Hindlimb muscle (tissue), 1 donor: ENCODE measurements at places on chromosomes 2 and 18.

DNA sequence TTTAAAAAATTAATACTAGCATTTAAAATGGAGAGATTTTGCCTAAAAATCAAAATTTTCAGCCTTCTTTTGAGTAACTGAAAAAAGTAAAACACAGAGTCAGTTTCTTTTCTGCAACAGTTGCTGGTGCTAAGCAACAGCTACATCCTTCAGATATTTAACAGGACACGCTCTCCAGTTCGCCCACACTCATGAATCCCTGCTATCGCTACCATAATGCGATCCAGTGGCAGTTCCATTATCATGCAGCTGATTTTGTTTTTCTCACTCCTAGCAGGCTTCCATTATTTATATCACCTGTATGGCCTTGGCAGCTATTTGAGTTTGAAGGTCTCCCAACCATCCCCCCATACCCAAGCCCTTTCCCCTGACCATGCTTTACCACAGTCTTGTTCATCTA, 93.1 kb upstream of the NCKAP5 start:
- DNase-seq: no peak

GRCh38 chr2:204604061-204604460, 58.8 kb downstream of the PARD3B start:
- no peak for DNase-seq

DNA sequence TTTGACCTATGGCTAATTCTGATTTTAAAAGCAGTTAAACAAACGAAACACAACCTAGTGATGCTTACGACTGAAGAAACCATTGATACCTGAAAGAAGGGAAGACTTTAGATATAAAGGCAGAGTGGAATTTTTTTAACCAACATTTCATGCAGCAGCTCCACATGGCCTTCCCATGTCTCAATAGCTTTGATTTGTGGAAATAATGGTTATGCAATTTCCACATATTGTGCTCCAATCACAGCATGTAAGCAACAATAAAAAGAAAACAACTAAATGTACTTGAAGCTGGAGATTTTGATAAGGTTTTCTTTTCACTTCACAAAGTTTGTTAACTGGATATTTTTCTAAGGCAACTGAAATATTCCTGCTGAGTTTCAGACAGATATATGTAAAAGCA, 82.0 kb upstream of the SLC39A10 start:
- no peak for DNase-seq

GRCh38 chr2:182428476-182428875, 1.6 kb upstream of the PDE1A start:
- DNase-seq: no peak

- no peak for DNase-seq
Measured at GRCh38 chr18:25016666-25017065, 335.3 kb downstream of the ZNF521 start.
